Stimulated activated CD4-positive, alpha-beta T cell treated with anti-CD3 and anti-CD28 coated beads, Interleukin-2, amount 100 ng/mL, for 24 hours (primary cell): ENCODE measurements at places on chromosomes 12 and 14.

DNA sequence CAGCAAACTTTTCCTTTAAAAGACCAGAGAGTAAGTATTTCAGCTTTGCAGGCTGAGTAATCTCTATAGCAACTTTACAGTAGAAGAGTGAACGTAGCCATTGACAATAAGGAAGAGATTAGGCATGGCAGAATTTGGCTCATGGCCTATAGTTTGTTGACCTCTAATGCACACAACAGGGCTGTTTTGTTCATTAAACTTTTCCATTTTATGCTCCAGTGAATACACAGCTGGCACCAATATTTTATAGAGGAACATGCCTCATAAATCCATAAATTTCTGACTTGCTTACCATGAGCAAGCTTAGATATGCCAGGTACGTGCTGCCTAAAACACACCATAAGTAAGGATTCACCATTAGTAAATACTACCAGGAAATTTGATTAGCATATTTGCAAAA, 609.0 kb upstream of the STXBP6 start:
- no peak for DNase-seq

GRCh38 chr12:53073881-53074280, 5.3 kb downstream of the SPRYD3 start:
- DNase-seq, result no peak

DNA sequence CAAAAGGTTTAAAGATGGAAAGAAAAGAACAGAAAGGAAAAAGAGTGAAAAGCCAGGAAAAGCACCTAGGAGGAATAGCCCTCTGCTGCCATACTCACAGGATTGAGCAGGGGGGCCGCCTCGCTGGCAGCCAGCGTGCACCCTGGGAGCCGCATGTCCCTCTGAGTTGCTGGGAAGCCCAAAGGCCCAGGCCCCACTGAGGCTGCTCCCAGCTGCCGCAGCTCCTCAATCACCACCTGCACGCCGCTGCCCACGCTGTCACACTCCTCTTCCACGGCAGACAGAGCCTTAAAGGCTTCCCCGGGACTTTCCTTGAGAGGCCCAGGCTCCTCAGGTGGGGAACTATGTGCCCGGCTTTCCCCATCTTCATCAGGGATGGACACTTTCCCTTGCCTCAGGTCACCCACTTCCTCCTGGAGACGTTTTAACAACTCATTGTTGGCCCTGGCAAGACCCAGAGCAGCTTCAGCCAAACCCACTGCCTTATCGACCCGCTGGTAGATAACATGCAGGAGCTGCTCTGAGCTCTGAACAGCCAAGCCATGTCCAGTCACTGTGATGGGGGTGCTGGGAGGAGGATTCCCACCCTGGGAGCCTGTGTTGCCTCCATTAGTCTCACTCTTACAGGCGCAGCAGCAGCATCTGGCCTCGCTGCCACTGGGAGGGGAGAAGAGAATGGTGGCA, 11.5 kb downstream of the C14orf93 start:
- DNase-seq, result no peak

DNA sequence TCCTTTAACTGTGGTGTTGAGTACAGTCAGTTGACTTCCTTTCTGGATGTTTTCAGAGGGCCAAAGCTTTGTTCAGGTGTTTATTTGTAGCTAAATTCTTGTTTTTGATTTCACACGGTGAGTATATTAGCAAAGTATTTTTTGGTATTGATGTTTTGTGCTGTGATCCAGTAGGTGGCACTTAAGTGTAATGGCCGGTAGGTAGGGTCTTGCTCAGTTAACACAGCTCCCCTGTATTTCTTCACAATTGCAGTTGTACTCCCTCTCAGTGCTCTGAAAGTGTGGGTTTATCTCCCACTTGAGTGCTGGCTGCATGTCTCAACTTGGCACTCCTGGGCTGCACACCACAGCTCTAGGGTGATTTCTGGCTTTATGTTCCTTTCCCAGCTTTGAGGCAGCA, 339.5 kb downstream of the AEBP2 start:
- DNase-seq, result no peak

- DNase-seq, result no peak
Observed at GRCh38 chr14:34436118-34436905, 25.7 kb downstream of the SPTSSA start.

DNA sequence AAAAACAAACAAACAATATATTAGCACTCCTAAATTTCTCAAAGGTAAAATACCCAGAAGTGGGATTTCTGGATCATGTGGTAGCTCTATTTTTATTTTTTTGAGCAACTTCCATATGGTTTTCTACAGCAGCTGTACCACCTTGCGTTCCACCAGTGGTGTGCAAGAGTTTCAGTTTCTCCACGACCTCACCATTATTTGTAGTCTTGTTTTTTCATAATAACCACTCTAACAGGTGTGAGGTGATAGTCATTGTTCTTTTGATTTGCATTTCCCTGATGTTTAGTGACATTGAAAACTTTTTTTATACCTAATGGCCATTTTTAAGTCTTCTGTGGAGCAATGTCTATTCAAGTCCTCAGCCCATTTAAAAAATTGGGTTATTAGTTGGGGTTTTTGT, 127.3 kb upstream of the SLC38A2 start:
- DNase-seq, result no peak
